HCT116 (cell line): ENCODE measurements at places on chromosomes 1 and 21. TPM values are rescaled to one million over a fixed set of nuclear protein-coding genes. Genes with fewer than 3 reads are reported as not detected.

GRCh38 chr1:22452481-22452957, 868 bp downstream of the ZBTB40 start:
- DNase-seq, result no peak

DNA sequence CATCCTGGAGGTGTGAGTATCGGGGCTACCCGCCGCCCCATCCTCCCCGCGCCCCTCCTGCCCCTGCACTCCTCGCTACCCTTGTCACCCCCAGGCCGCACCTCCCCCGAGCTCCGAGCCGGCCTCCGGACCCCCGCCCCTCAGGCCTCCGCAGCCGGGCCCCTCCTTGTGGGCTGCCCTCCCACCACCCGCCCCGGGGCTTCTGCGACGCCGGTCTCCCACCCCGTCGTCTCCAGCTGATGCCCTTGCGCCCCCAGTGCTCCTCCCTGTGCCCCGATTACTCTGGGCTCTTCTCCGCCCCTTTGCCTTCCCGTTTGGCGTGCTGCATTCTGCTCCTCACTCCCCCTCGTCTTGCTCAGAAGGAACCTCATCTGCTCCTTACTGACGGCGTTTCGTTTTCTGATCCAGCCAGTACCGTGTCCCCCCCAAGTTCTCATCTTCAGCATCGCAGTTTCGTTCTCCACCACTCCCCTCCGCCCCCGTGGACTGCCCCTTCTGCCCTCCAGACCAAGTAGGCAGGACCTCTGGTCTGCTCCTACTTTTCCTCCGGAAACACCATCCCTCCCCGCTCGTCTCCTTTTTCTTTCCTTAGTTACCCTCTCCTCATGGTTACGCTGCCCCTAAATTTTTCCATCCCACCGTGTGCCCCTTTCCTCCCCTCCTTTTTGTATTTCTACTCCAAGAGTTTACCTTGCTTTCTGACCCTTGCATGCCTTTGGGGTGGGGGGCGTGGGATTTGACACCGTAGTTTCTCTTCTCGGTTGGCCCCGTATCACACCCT, 841 bp downstream of the SNX27 start:
- no peak for DNase-seq

DNA sequence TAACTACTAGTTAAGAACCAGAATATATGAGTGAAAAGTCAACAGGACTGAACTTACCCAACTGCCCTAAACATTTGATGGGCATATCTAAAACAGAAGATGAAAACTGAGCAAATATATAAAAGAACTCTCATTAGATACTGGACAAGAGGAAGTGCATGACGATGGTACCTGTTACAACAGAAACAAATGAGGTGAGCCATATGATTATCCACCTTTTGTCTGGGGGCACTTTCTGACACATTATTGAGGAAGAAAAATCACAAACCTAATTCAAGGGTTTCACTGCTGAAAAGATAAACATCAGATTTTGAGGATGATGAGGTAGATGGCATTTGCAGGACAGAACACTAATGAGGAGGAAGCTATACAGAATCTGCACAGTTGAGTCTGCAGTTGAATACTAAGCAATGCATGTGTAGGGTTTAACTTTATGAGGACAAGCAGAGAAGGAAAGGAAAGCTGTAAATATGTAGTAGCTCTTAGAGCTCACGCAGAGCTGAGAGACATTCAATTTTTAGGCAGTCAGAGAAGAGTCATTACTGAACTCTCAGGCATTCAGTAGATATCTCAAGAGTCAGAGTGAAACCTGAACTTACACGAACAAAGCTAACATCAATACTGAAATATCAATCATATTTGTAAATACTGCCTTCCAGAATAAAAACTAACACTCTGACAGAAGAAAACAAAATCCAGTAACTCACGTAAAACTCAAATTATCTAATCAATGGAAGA, 262.1 kb downstream of the AKT3 start:
- no peak for DNase-seq

GRCh38 chr1:119081700-119082099, 58.8 kb downstream of the WARS2 start:
- DNase-seq, result no peak

DNA sequence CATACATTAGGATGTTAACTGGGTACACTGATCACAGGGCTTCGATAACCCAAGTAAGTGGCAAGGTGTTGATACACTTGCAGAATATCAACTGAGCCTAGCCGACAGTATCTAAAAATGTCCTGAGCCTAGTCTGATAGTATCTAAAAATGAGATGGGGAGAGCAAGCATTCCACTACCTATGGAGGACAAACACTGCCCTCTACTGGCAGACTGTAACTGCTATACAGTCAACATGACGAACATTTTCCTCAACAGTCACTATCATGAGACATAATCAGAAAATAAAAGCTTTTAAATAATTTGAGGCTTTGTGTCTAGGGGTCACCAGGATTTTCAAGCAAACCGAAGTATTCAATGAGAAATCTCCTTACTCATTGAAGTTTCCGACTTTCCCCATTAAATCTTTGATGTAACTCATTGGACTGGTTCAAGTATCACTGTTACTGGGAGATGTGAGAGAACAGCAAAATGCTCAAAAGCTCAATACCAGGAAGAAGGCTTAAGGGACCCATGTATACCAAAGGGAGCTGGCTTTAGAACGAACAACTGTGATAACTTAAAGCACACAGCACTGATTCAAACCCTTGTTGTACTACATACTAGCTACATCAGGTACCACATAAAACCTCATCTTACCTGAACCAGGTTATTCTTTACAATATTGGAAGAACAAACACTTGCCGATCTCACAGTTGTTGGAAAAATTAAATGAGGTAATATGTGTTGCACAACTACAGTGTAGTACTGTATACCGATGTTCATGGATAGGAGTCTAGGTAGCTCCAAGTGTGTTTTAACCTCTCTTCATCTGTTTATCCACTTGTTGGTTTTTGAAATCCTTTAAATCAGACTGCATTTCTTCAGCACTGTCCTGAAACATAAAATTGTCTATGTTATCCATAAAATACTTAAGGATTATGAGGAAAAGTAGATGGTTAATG, 31.1 kb upstream of the SLC45A3 start:
- DNase-seq, result peak; percentile 68

GRCh38 chr1:245153552-245154428, 995 bp upstream of the KIF26B start:
- no peak for DNase-seq

GRCh38 chr1:81921851-81922462, 121.2 kb downstream of the ADGRL2 start:
- no peak for DNase-seq

DNA sequence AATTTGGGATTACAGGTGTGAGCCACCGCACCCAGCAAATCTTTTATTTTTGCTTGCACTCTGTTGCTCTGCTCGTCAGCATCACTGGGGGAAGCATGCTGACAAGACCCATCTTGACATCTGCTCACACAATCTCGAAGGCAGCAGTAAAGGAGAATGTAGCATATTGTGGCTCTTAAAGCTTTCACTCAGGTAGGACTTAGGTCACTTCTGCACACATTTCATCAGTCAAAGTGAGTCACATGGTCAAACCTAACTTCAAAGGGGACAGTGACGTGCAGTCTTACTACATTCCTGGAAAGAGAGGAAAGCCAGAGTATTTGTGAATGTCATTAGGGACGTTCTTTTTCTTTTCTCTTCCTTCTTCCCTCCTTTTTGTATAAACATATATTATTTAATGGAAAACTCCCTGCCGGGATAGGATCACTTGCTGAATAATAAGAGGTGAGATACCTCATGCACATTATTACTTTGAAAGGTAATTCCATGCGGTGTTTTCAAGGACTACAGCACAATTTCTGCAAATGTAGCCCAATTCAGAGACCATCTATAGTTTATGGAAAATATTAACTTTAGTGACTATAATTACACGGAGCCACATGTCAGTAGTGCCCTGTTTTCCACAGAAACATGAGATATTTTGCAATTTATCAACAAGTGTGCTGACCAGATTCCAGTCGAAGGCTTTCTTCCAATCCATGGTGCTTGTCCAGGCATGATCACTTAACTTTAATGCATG, 19.3 kb upstream of the ACBD6 start:
- DNase-seq, result peak; percentile 77

DNA sequence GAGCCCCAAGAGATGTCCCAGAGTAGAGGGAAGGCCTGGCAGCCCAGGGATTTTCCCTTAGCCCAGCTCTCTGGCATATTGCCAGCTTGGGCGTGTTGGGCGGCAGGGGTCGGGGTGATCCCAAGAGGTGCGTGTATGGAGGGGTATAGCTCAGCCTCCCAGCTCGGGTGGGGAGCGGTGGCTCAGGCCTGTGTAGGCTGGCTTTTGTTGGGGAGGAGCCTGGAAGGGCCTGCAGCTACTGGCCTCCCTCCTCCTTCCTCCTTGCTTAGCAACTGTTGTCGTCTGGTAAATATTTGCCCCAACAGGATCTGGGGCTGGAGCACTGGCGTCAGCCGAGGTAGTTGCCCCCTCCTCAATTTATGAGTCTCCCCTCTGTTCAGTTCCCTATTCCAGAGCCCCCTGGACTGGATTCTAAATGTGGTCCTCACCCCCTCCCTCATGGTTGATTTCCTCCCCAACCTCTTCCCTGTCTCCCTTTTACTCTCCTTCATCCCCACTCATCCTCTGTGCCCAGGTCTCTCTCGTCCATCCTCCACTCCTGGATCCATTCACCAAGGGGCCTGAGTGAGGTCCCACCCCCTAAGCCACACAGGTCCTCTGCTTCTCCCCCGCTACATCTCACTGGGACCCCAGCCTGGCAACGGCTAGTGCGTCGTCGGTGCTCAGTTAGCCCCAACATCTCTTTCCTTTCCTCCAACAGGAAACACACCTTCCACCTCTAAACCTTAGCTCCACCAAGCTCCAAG, 10.3 kb upstream of the LMNA start:
- no peak for DNase-seq

- DNase-seq, result no peak
Measured at GRCh38 chr1:161989786-161990185, 33.9 kb downstream of the OLFML2B start.

GRCh38 chr1:205354259-205355074, 2.3 kb downstream of the KLHDC8A start:
- peak; percentile 54 for DNase-seq

DNA sequence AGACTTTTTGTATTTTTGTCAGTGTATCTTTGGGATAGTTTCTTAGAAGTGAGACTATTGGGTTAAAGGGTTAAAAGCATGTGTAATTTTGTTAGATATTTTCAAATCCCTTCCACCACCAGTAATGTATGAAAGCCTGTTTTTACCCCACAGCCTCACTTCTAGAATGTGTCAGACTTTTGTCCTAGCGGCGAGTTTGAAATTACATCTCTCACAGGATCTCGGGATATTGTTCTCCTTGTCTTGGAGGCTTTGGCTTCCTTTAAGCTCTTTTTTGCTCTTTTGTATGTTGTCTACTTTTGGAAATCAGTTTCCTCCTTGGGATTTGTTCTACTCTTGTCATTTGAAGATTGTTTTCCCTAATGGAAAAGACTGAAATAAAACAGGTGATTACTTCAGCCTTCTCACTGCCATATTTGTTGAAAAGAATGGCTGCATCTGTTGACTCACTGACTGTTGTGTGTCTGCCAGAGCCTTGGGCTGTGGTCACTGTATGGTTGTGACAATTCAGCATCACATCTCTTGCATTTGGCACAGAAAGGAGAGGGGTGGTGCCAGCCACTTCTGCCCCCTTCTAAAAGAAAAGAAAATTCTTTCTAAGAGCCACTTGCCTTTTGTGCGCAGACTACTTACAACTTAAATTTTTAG, 22.6 kb downstream of the ST3GAL3 start:
- DNase-seq, result no peak

GRCh38 chr1:212315907-212316306, 30.7 kb downstream of the PPP2R5A start:
- peak; percentile 21 for DNase-seq

- DNase-seq, result no peak
Measured at GRCh38 chr1:228184152-228184551, 18.5 kb downstream of the IBA57 start.

DNA sequence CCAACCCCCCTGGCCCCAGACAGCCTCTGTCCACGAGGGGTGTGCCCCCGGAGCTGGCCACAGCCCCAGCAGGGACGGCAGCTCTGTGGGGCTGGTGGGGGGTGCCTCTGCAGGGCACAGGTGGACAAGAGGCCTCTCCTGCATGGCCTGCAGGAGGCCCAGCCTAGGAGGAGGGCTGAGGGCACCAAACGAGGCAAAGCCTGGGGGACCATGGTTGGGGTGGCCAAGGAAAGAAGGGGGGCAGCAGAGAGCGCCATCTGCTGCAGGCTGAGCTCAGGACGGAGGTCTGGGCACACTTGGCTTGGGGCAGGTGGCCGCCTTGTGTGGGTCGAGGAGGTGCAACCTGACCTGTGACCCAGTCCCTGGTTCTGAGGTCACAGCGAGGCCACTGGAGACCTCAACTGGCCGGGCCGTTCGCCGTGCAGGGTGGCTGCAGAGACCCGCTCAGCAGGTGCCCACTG, 27.3 kb downstream of the RRP1 start:
- no peak for DNase-seq

DNA sequence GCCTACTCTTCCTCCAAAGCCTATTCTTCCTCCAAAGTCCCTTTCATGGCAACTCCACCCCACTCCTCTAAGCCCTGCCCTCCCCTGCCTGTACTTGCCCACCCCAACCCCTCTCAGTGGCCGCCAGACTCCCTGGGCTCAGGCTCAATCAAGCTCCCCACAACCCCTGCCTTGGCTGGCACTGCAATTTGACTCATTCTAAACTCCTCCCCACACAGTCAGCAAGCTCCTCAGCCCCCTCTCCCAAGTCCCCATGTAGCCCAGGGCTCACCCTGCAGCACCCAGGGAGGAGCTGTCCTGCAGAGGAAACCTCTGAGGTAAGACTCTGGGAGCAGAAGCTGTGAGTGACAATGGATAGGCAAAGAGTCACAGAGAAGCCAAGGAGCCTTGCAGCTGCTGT, 3.6 kb upstream of the VSIG8 start:
- DNase-seq, result no peak

DNA sequence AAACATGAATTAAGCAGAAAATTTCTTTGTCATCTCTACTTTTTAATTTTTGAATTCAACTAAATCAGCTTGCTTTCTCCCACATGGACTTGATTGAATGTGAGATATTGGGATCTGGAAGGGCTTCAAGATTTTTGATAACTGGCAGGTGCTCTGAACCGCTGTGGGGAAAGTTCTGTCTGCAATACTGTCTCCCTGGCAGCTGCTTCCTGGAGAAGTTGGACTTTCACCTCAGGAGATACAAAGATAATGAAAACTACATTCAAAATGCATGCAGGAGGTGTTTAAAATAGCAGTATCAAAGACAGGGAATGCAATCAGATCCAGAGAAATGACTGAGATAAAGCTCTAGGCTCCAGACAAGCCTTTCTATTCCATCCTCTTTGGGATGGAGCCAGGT, 338.3 kb downstream of the NEGR1 start:
- DNase-seq, result no peak

DNA sequence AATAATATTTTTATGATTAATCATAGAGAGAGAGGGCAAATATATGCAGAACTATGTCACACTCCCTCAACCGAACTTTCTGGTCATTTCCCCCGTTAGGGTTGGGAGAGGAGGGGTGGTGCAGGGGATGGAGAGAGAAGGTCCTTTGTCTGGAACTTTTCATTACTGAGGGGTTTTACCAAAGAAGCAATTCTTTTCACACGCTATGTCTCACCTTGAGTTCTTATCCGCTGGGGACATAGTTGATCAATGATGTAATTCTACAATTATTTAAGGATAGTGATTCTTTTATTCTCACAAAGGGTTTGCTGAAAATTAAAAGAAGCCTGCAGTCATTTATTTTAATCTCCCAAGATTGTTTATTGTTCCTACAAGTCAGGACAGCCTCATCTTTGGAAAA, 98.3 kb upstream of the RUNX1 start:
- DNase-seq, result no peak

The TSPAN1 gene
- total RNA-seq, result 9.9 TPM

The SGIP1 gene
- 0.15 TPM for total RNA-seq

The FAM72A gene
- 23.0 TPM for total RNA-seq

The PTPRC gene
- total RNA-seq, result 1.2 TPM

The SAMSN1 gene
- total RNA-seq, result 0.57 TPM

The IFNAR2 gene
- 12.3 TPM for total RNA-seq

The KDF1 gene
- 23.0 TPM for total RNA-seq
